Activated B cell treated with CpG ODN at 0.5 μM for 24 hours (primary cell): ENCODE measurements at places on chromosomes 6 and 20.

GRCh38 chr6:108630050-108630714 is 69.5 kb downstream of the FOXO3 start:
- no peak for DNase-seq

DNA sequence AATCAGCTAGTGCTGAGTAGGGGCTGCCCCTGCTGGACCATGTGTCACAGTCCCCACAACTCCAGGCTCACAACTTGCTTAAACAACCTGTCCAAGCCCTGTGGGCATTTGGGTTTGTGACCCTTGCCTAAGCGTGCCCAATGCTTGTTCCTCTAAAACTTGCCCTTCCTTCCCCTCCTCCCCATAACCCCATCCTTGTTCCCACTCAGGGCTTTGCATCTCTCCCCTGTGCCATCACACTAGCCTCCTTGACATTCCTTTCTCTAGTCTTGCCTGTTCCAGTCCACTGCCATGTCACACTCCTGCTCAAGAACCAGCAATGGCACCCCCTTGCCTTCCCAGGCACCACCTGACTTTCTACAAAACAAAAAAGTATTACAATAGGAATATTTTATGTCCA is 2.3 kb upstream of the DLGAP4 start:
- no peak for DNase-seq

- no peak for DNase-seq
Observed at GRCh38 chr6:6320901-6321300, 439 bp upstream of the F13A1 start.

DNA sequence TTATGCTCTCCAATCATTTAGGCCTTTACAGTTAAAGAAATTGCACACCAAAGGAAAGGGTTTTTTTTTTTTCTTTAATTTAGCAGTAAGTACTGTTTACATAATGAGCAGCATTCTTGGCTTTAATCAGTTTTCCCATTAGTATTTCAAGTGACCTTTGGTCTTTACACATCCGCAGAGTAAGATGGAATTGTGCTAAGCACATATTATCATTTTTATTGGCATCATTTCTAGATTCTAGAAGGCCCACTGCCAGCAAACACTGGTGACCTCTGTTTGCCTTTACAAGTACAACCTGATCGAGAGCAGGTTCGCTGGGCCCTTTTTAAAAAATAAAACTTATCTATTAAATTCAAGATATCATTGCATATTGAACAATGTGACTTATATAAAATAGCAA is 104.3 kb downstream of the ADGRG6 start:
- DNase-seq = no peak

DNA sequence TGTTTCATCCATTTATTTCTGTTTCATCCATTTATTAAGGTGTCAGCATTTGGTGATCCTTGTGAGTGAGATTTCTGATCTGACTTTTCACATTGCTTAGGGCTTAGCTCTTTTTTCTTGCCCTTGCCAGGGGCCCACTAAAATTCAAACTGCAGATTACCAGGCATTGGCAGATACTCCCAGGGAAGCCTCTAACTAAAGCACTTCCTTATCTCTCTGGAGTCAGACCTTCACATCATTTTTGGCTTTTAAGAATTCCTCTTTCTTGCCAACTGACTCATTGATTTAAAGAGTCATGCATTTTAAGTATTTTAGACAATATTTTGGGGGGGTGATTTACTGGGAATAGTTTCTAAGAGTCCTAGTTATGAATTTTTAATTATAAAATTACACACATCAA is 2.6 kb upstream of the WFDC8 start:
- no peak for DNase-seq

- DNase-seq = no peak
Observed at GRCh38 chr6:14807130-14807529, 438.7 kb upstream of the JARID2 start.

- DNase-seq = no peak
Observed at GRCh38 chr6:110613356-110613755, 136.9 kb upstream of the SLC22A16 start.

- DNase-seq = no peak
Observed at GRCh38 chr6:43791745-43792422, 21.9 kb downstream of the VEGFA start.

DNA sequence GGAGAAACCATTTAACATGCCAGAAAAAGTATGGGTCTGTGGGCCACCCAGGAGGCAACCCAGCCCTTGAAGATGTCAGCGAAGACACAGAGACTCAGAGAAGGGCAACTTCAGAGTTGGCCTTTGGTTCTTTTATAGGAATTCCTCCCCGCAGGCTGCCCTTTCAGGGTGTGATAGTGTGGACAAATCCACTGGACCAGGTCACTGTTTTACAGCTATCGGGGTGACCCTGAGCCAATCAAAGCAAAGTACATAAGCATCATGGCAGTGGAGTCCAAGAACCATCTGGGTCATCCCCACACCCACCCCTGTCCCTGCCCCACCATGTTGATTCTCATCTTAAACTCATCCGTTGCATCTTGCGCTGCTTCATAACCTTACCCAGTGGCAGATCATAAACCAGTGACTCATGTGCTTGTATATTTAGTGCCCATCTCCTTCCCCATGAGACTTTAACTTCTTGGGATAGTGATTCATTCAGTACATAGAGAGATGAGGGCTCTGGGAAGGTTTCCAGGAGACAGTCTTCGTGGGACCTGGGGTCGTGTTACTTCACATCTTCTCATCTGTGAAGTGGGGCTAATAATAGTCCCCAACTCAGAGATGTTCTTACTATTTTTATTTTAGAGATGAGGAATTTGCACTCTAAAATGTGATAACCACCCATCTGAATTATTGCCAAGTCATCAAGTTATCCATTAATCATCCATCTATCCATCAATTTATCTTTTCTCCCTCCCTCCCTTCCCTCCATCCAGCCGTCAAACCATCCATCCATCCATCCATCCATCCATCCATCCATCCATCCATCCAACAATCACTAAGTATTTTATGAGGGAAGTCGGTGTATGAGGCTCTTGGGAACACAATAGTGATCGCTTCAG is 51.0 kb downstream of the EDN3 start:
- no peak for DNase-seq

- no peak for DNase-seq
Observed at GRCh38 chr6:82251942-82252341, 4.4 kb upstream of the IBTK start.

DNA sequence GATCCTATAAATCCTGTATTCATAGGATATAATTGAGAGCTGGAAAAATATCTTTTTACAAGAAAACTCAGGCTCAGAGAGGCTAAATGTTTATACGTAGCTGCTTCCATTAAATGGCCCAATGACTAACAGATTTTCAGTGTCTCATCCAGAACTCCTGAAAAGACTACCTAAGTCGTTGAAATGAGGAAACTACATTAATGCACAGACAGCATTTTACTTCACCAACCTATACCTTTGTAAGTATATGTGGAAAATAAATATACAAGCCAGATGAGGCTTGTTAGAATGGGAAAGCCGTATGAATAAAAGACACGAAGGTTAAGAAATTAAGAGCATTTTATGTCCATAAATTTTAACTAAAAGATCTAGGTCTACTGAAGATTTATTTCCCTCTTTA is 8.4 kb upstream of the SNX14 start:
- DNase-seq = no peak

- no peak for DNase-seq
Observed at GRCh38 chr6:44192428-44193041, 24.2 kb upstream of the MYMX start.

DNA sequence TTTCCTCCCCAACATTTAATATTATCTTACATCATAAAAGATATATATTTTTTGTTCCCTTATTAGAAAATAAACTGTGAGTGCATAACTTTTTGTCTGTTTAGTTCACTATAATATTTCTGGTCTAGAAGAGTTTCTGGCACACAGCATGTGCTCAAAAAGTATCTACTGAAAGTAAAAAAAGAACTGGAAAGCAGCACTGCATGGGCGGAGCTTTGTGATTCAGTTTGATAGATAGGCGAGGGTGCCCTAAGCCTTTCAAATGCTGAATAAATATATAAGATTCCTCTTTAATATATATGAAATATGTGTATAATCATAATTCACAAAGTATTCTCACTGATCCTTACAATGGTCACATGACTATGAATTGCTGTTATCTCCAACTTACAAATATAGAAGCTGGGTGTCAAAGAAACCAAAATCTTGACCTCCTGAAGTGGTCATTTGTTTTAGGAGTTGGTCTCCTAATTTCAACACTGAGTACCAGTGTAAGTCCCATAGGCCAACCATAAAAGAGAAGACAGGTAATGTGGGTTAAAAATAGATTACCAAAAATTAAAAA is 50.8 kb downstream of the OR2B2 start:
- no peak for DNase-seq

DNA sequence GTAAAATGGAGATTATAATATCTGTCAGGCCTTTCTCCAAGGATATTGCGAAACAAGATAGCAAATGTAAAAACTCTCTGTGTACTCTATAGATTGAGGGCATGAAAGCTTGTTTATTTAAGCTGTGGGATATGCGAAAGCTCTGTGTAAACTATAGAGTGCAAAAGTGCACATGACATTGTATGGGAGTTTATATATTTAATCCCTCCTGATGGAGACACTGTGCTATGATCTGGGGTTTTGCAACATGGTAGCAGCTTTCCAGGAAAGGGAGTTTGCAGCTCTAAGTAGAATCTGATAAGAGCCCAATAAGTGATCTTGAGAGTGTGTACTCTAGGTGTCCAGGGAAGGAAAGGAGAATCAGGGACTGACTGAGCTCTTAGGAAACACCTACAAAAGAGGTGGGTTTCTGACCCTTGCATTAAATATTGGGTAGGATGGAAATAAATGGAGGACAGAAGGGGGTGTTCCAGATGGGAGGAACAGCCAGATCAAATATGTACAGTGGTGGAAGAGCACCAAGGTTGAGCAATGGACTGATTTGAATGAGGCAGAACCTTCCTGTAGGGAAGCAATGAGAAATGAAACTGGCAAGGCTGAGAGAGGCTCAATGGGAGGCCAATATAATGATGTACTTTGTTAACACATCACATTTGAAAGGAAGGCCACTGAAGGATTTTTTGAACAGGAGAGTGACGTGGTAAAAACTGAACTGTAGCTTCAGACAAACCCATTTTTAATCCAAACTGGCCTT is 450.1 kb downstream of the GJA1 start:
- no peak for DNase-seq

- no peak for DNase-seq
Observed at GRCh38 chr20:358891-359555, 12.1 kb downstream of the NRSN2 start.

GRCh38 chr20:35823937-35824336 is 52.1 kb downstream of the PHF20 start:
- DNase-seq = no peak

GRCh38 chr6:119449331-119450156 is 100.0 kb upstream of the MAN1A1 start:
- DNase-seq = no peak

- peak; percentile 32 for DNase-seq
Observed at GRCh38 chr20:60057123-60057865, 99.1 kb downstream of the CDH26 start.

GRCh38 chr20:3721912-3722311 is 9.5 kb upstream of the SIGLEC1 start:
- no peak for DNase-seq
